ENCODE measurements at places on chromosomes 13 and 19. TPM values are rescaled to one million over a fixed set of nuclear protein-coding genes. Genes with fewer than 3 reads are reported as not detected.

DNA sequence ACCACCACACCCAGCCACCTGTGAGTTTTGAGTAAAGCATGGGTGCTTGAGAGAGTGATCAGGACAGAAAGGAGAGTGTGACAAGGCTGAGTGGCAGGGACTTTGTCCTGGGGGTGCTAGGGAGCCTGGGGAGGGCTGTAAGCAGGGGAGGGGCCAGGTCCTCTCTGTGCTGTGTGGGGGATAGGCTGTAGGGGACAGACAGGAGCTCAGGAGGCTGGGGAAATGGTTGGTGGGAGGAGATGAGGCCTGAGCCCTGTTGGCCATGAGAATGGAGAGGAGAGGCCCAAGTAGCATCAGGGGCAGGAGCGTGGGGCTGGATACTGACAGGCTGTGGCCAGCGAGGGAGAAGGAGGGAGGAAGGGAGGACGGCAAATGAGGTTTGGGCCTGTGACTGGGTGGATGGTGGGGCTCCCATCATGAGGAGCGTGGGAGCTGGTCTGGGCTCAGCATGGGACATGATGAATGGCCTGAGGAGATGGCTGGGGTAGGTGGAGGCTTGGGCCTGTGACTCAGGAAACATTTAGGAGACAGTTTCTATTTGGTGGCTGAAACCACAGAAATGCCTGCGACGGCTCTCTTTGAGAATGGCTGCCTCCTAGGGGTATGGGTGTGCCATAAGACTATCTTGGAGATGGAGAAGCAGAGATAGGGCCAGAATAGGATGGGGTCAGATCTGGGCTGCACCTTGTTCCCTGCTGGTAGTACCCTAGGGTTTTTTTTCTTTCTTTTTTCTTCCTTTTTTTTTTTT is 25.0 kb downstream of the GRIN2D start:
- peak; percentile 32 for DNase-seq

DNA sequence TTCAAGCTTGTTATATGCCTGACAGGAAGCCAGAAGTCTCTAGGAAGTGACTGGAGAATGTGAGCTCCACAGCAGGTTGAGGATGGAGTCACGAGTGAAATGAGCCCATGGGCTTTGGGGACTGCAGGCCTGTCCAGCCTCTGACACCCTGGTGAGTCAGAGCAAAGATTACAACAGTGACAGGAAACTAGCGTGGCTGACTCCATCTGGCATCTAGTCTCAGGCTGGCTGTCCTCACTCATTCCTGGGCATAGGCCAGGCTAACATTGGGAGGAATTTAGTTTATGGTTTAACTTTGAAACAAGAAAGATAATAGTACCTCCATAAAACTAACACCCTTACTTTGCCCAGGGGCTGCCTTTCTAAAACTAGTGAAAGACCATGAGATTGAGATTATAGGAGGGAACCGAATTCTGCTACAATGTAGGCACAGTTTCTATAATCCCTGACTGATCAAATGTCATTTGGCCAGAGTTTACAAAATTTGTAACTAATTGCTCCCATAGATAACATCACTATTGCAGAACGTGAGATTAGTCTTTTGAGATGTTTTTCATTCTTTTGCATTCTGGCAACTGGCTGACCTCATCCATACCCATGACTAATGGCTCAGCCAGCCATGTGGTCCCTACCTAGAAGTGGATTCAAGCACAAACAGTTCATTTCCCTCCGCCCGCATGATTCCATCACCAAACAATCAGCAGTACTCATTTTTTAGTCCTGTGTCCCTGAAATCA is 28.4 kb downstream of the PSG1 start:
- DNase-seq: peak; percentile 88

- no peak for DNase-seq
These were observed 463 bp upstream of the TSC22D1 start for GRCh38 chr13:44576351-44577235.

GRCh38 chr13:77422724-77423123 is 95.8 kb upstream of the MYCBP2 start:
- DNase-seq: no peak

DNA sequence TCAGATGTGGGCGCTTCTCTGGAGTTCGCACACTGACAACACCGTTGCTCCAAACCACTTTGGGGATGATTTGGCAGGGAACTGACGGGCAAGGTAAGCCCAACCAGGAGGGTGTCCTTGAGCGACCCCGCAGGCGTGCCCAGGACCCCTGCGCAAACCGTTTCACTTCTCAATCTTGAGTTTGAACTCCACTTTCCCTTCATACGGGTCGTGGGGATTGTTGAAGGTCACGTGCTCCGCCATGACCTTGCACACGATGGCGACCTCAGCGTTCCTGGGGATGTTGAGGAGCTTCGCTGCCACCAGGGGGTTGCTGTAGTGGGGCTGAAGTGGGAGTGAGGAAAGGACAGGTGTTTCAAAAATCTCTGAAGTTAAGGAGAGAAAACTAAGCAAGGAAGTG is 8.8 kb downstream of the ATP4B start:
- DNase-seq: no peak

Gene LILRA5
- total RNA-seq: not detected

DNA sequence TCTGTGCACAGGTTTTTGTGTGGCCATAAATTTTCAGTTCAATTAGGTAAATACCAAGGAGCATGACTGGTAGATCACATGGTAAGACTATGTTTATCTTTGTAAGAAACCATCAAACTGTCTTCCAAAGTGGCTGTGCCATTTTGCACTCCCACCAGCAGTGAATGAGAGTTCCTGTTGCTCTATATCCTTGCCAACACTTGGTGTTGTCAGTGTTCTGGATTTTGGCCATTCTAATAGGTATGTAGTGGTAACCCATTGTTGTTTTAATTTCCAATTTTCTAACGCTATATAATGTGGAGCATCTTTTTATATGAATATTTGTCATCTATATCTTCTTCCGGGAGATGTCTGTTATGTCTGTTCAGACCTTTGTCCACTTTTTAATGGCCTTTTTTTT is 51.7 kb upstream of the MED4 start:
- DNase-seq: no peak

DNA sequence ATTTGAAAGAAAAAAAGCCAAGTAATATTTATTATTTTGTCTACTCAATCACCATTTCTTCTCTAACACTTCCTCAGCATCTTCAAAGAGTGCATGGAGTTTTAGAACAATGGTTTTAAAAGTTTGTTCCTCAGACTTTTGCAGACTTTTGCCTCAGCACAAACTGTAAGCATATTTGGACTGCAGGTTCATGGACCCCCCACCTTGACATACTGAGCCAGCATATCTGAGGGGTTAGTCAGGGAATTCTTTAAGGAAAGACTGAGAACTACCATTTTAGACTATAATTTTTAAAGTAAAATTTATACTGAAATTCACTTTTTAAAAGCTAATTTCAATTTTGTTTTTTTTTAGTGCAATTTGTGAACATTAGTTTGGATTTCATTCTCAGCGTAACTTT is 1676.8 kb upstream of the PCDH20 start:
- no peak for DNase-seq

GRCh38 chr19:46847528-46847927 is 3.1 kb downstream of the AP2S1 start:
- no peak for DNase-seq

DNA sequence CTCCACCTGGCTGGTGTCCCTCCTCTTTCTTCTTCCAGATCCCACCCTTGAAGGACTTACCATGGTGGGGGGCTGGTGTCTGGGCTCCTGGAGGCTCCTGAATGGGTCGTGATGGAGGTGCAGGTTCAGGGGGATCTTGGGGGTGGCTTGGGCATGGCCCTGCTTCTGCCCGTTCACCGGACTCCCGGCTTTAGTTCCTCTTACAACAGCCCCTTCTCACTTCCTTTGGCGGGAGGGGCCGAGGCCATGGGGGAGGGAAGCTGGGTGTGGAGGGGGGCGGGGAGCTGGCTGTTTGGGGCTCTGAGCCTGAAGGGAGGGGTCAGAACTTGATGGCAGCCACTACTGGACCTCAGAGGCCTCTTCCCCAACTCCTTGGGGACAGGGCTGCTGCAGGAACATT is at the start of gene MYO1F:
TSS of gene MYO1F (minus strand) at position 196 of the 400 bp plus-strand sequence. CDS start at position 63, 133 bp downstream.
- DNase-seq: no peak

DNA sequence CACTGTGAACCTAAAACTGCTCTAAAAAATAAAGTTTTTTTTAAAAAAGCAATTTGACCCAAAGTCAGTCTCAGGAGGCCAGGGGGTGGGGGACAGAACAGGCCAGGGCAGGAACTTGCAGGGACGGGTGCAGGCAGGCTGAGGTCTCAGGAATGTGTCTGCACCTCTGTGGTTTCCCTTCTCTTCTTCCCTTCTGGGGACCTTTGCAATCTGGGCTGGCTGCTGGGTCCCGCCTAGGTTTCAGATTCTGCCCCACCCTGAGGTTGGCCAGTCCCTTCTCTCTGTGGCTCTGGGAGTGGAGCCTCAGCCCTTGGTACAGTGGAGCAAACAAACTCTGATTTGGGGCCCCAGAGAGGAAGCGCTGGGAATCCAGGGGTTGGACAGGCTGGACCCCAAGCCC is 5.3 kb upstream of the F2RL3 start:
- no peak for DNase-seq

Gene SIGLEC12
- not detected for total RNA-seq

DNA sequence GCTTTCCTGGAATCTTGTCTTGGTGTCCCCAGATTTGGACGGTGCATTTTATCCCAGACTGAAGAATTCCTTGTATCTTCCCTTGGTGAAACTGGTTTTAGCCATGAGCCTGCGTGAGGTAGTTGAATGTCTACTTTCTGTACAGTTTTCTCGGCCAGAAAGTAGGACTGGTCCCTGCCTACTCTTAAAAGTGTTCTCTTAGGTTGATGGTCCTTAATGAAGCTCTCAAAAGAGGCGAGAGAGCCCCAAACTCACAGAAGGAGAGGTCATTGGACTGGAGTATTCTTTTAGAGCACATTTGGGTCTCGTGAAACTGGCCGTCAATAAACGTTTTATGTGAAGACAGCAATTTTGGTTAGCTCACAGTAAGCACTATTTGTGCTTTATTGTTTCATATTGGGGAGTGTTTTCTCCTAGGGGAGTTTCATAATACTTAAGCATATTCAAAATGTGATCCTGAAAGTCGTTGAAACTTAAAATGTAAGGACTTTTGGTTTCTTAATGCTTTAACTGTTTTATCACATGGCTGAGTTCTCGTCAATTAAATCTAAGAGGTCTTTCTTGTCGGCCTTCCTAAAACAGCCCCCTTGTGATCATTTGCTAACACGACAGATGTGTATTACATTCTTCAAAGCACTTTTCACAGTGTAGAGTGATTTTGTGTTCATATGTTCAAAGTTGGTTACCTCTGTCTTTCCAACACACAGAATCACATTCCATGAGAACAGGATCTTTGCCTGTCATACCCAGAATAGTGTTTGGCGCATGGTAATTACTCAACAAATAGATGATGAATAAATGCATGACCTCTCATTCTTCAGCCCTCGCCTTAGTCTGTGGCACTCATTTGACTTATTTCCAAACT is 889 bp downstream of the GTF2F2 start:
- DNase-seq: peak; percentile 52

Gene ERFL
- not detected for total RNA-seq

GRCh38 chr19:32611161-32611560 is 30.2 kb downstream of the PDCD5 start:
- no peak for DNase-seq

Gene PRTN3
- total RNA-seq: not detected

- no peak for DNase-seq
These were observed 11.9 kb upstream of the WDR18 start for GRCh38 chr19:972281-972680.

DNA sequence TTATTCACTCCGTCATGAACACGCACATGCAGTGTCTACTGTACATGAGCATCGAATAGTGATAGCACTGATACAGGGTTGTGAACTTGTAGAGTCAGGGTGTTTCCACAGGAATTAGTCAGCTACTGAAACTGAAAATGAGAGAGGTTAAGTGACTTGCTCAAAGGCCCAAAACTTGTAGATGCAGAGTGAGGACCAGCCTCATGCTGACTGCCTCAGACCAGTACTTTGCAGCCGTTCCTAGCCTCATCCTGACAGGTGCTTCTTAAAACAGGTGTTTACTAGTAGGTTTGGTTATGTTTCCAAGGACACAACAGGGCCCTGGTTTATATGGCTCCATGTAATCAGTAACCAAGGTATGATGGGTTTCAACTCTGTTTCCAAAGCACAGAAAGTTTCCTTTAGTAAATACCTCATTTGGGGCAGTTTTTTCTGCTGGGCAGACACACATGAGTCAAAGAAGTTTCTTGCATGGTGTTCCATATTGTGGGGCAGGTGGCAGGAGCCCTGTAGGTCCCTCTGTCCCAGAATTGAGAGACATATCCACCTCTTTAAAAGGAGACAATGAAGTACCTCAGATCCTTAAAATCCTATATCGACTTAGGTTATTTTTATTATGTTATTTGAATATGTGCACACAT is 16.0 kb downstream of the FGF9 start:
- DNase-seq: no peak

DNA sequence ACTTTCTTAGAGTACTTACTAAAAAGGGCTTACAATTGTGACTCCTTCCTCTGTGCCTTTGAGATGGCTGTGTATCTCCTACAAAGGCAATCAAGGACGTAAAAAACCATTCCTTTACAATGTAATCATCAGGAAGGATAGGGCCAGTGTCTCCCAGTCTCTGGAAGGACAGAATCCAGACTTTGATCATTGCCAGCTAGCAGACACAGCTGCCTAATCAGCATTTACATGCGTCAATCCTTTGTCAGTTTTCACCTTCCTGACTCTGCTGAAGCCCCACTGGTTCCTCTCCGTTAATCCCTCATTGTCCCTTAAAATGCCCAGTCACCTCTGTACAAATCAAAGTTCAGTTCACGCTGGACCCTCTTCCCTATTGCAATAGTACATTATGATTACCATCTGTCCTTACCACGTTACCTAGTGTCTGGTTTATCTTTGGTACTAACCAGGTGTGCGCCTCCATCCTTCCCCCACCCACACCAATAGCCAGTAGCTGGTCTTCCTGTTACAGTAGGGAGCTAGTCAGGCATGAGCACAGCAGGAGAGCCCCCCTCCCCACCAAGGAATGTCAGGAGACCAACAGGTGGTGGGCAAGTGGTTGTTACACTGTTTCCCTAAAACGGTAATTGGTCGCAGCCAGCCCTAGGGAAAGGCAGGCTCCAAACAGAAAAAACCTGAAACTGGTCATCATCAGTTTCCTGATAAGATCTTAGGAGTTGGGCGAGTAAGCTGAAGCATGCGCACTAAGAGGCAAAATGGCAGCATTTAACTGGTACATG is 49.7 kb downstream of the TGDS start:
- DNase-seq: no peak

Gene ANKLE1
- 0.40 TPM for total RNA-seq
